Sigmoid colon (tissue), 7 donors: ENCODE measurements at places on chromosomes 4 and X. TPM values are rescaled to one million over a fixed set of nuclear protein-coding genes. Genes with fewer than 3 reads are reported as not detected.

DNA sequence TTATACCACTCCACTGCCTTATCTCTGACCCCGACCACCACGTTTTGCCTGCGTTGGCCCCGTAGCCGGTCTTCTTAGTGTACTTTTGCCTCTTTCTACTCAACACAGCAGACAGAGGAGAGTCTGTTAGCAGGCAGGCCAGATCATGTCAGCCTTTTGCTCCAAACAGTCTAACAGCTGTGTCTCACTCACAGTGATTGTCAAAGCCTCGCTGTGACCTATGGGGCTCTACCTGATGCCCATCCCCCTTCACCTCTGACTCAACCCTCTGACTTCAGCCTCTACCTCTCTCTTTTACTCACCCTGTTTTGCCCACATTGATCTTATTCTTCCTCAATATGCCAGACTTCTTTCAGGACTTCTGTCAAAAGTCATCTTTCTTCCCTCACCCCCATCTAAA, 127.1 kb downstream of the TRIML1 start:
- no peaks in the 10 kb centered on the region for H3K27me3 ChIP-seq
- H3K36me3 ChIP-seq, result no peaks in the 10 kb centered on the region
- no peaks in the 10 kb centered on the region for H3K4me1 ChIP-seq
- H3K27ac ChIP-seq, result no peak overlapping the region
- DNase-seq, result no peak
- no peak overlapping the region for H3K4me3 ChIP-seq

GRCh38 chrX:155070663-155070974, 317 bp downstream of the CMC4 start:
- peak overlapping the region; percentile 87 for H3K27ac ChIP-seq
- no peaks in the 10 kb centered on the region for H3K27me3 ChIP-seq
- H3K4me3 ChIP-seq, result peak overlapping the region; percentile 61
- peak; percentile 67 for DNase-seq
- H3K4me1 ChIP-seq, result no peaks in the 10 kb centered on the region

DNA sequence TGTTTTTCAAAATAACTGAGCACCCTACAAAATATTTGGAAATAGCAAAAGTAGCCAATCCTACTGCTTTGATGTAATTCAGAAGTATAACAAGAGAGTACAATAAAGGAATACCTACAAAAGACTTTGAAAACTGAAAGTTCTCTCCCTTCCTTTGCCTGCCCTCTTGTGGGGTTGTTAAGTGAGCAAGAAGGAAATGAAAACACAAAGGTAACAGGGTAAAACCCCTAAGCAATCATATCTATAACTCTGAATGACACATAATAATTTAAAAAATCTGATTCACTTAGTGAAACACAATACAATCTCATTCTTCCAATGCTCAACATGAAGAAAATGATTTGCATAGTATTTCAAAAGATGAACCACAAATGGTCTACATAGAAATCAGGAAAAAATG, 98.2 kb downstream of the FRYL start:
- no peak overlapping the region for H3K27ac ChIP-seq
- H3K4me3 ChIP-seq, result no peak overlapping the region
- H3K36me3 ChIP-seq, result no peaks in the 10 kb centered on the region
- no peaks in the 10 kb centered on the region for H3K27me3 ChIP-seq
- no peaks in the 10 kb centered on the region for H3K4me1 ChIP-seq

- no peak overlapping the region for H3K27ac ChIP-seq
- no peak for DNase-seq
- no peak overlapping the region for H3K4me3 ChIP-seq
- no peaks in the 10 kb centered on the region for H3K4me1 ChIP-seq
- no peaks in the 10 kb centered on the region for H3K27me3 ChIP-seq
- no peaks in the 10 kb centered on the region for H3K36me3 ChIP-seq
Observed at GRCh38 chr4:26873391-26874026, 12.9 kb downstream of the STIM2 start.

DNA sequence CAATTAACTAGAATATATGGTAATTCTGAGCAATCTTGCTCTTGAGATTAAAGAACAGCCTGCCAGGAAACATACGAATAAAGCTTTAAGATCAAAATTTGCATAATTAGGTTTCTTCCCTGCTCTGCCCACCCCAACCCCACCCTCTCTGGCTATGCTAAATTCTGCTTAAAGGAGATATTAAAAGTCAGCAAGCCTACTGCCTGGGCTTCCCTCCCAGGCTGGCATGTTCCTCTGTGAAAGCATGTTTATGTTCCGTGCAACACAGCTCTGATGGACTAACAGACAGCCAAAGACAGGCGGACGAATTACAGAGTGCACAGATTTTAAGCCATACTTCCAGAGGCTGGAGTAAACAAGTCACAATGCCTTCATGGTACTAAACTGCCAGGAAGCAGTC, 28.4 kb downstream of the CD99L2 start:
- peaks cover 28% of the 10 kb centered on the region for H3K4me1 ChIP-seq
- DNase-seq, result no peak

Gene CDS1
- total RNA-seq, result under 0.01 TPM

- no peaks in the 10 kb centered on the region for H3K4me1 ChIP-seq
- H3K4me3 ChIP-seq, result no peak overlapping the region
- H3K27ac ChIP-seq, result no peak overlapping the region
- no peaks in the 10 kb centered on the region for H3K36me3 ChIP-seq
- DNase-seq, result no peak
Observed at GRCh38 chrX:1026263-1027015, 186.0 kb downstream of the CRLF2 start.

DNA sequence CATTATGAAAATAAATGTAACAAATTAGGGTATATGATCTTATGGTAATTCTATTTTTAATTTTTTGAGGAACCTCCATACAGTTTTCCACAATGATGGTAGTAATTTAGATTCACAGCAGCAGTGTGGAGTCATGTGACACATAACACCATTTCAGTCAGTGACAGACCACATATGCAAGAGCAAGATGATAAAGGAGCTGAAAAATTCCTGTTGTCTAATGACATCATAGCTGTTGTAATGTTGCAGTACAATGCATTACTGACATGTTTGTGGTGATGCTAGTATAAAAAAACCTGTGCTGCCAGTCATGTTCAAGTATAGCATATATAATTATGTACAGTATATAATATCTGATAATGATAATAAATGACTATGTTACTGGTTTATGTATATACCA, 28.5 kb downstream of the EMCN start:
- DNase-seq, result no peak
- no peak overlapping the region for H3K4me3 ChIP-seq
- no peak overlapping the region for H3K27ac ChIP-seq
- H3K4me1 ChIP-seq, result no peaks in the 10 kb centered on the region
- H3K27me3 ChIP-seq, result no peaks in the 10 kb centered on the region

- no peak overlapping the region for H3K27ac ChIP-seq
- no peak for DNase-seq
- H3K36me3 ChIP-seq, result no peaks in the 10 kb centered on the region
- no peak overlapping the region for H3K4me3 ChIP-seq
- no peaks in the 10 kb centered on the region for H3K4me1 ChIP-seq
- no peaks in the 10 kb centered on the region for H3K27me3 ChIP-seq
Observed at GRCh38 chrX:100340491-100341141, 69.5 kb downstream of the PCDH19 start.

Gene USP51
- total RNA-seq, result 3.5 TPM

DNA sequence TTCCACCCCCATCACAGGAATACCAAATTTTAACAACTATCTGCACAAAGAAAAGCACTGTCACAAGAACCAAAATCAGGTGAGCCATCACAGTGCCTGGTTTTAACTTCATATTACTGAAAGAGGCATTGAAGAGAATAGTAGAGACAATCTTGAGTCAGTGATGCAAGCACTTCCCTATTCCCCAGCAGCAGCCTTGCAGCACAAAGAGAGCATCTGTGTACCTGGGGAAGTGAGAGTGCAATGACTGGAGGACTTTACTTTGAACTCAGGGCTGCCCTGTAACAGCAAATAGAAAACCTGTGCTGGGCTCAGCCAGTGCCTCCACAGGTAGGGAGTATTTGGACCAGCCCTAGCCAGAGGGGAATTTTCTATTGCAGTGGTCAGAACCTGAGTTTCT, 361.8 kb downstream of the TEX13C start:
- H3K36me3 ChIP-seq, result no peaks in the 10 kb centered on the region
- no peak for DNase-seq
- H3K4me1 ChIP-seq, result no peaks in the 10 kb centered on the region
- no peak overlapping the region for H3K4me3 ChIP-seq
- no peak overlapping the region for H3K27ac ChIP-seq
- no peaks in the 10 kb centered on the region for H3K27me3 ChIP-seq

DNA sequence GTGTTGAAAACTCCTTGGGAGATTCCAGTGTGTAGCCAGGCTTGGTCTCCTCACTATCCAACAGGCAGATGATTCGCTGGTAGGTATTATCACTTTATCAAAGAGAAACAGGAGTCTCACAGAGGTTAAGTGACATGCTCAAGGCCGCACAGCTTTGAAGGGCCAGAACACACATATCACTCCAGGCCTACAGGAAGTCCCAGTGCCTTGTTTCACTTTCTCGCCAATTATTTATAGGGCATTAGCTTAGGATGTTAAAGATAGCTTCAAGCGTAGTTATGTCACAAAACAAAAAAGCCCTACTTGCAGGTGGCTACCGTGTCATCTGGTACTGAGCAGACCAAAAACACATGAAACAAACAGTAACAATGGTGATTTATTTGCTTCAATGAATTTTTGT, 13.2 kb downstream of the ATP8A1 start:
- H3K36me3 ChIP-seq, result no peaks in the 10 kb centered on the region
- H3K4me3 ChIP-seq, result no peak overlapping the region
- H3K27me3 ChIP-seq, result no peaks in the 10 kb centered on the region

DNA sequence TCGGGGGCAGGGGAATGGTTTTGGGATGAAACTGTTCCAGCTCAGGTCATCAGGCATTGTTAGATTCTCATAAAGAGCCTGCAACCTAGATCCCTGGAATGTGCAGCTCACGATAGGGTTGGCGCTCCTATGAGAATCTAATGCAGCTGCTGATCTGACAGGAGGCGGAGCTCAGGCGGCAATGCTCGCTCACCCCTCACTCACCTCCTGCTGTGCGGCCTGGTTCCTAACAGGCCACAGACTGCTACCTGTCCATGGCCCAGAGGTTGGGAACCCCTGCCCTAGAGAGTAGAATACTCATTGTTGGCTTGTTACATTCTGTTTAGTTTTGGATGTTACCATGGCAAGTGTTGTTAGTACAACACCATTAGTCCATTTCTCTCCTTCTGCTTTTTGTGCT, 40.8 kb upstream of the STX18 start:
- H3K27ac ChIP-seq, result no peak overlapping the region
- H3K4me1 ChIP-seq, result no peaks in the 10 kb centered on the region
- no peak for DNase-seq
- no peak overlapping the region for H3K4me3 ChIP-seq
- H3K36me3 ChIP-seq, result no peaks in the 10 kb centered on the region
- H3K27me3 ChIP-seq, result no peaks in the 10 kb centered on the region

- H3K36me3 ChIP-seq, result no peaks in the 10 kb centered on the region
- no peak for DNase-seq
- no peaks in the 10 kb centered on the region for H3K4me1 ChIP-seq
- no peak overlapping the region for H3K27ac ChIP-seq
- H3K4me3 ChIP-seq, result no peak overlapping the region
Observed at GRCh38 chrX:49991758-49992157, 69.4 kb downstream of the CLCN5 start.
